ENCODE measurements at places on chromosomes 1 and 21.

- DNase-seq, result no peak
Observed at GRCh38 chr1:225597926-225598575, 54.9 kb downstream of the ENAH start.

DNA sequence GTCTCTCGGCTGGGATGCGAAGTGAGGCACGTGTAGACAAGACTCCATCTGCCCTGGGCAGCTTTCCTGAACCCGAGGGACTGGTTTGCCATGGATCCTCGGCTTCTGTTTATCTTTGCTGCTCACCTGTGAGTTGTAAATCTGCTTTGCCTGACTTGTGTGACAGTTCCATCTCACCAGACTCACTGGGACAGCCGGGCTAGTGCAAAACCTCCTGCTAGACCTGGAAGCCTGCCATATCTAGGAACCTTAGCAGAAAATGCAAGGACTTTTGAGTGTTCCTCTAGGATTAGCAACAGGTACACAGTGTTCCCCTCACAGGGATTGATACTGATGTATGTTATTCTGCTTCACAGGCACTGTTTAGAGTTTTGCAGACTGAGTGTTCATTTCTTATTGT, 218.6 kb downstream of the URB2 start:
- DNase-seq, result no peak

GRCh38 chr1:155192346-155193274, 15.1 kb downstream of the THBS3 start:
- DNase-seq, result no peak

DNA sequence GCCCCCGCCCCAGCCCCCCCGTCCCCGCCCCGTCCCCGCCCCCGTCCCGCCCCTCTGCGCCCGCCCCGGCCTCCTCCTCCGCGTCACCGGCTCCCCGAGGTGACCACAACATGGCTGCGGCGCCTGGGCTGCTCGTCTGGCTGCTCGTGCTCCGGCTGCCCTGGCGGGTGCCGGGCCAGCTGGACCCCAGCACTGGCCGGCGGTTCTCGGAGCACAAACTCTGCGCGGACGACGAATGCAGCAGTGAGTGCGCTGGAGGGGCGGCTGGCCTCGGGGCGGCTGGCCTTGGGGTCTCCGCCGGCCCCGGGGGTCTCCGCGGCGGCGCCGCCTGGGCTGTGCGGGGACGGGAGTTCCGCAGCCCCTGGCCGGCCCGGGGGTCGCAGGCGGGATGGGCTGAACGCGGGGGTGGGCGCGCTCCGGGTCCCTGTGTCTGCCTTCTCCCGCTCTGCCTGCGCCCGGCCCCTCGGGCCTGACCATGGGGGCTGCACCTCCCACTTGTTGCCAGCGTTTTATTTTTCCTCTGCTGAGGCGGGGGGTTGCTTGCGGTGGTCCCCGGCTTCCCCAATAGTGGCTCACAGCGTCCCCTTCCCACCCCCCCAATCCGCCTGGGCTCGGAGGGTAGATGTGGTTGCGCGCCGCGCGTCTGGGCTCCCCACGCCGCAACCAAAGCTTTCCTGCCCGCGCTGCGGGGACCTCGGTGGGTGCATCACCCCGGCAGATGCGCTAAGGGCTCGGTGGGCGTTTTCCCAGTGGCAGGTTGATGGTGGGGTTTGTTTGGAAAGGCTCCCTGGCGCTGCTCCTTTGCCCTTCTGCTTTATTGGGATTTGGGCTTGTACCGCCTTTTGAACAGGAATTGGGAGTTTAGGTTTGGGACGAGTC, at the start of gene MIA3:
Gene MIA3 (plus strand): TSS at position 97 of the 879 bp plus-strand sequence. CDS start 14 bp downstream, at position 111.
- DNase-seq, result peak; percentile 23

GRCh38 chr1:53122201-53122885, 20.1 kb downstream of the SLC1A7 start:
- DNase-seq, result no peak

DNA sequence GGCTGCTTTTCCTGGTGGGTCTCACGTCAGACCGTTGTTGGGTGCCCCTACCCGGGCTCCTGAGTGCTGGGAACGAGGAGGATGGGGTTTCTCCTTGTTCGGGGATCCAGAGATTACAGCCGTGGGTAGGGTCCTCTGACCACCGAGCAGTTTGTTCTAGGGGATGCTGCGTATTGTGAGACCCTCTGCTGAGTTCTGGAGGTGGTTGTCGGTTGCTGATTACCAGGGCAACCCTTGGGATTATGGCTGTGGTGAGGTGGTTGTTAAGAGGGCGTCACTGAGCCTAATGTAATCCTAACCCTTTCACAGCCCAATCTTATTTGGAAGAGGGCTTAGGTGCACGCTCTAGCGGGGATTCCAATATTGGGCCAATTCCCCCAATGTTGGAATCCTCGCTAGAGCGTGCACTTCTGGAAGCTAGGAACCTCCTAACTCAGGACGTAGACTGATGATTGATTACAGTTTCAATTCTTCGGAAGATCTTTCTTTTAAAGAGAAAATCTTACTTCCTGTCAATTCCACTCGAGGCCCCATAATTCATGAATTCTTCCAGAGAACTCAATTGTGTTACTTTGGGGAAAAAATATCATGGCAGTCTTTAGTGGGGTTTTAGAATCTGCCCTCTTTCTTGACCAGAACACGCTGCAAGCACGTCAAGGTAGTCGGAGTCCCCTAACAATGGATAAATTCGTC, 483 bp downstream of the TCEANC2 start:
- DNase-seq, result peak; percentile 1

DNA sequence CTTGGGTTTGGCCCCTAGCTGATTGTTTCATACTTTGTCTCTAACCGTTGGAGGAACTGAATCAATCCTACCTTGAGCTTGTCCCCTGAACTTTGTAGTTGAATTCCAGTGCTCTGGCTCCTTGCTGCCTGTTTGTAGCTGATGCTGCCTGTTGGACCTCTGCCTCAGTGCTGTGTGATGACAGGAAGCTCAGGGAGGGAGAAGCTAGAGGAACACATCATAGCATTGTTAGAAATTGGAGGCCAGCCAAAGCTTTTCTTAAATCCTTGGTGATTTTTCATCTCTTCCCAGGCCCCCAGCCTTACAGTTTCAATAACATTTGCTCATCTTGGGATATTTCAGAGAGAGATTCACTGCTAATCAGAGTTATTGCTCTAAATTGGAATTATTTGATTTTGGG, 34.0 kb downstream of the MACF1 start:
- no peak for DNase-seq

DNA sequence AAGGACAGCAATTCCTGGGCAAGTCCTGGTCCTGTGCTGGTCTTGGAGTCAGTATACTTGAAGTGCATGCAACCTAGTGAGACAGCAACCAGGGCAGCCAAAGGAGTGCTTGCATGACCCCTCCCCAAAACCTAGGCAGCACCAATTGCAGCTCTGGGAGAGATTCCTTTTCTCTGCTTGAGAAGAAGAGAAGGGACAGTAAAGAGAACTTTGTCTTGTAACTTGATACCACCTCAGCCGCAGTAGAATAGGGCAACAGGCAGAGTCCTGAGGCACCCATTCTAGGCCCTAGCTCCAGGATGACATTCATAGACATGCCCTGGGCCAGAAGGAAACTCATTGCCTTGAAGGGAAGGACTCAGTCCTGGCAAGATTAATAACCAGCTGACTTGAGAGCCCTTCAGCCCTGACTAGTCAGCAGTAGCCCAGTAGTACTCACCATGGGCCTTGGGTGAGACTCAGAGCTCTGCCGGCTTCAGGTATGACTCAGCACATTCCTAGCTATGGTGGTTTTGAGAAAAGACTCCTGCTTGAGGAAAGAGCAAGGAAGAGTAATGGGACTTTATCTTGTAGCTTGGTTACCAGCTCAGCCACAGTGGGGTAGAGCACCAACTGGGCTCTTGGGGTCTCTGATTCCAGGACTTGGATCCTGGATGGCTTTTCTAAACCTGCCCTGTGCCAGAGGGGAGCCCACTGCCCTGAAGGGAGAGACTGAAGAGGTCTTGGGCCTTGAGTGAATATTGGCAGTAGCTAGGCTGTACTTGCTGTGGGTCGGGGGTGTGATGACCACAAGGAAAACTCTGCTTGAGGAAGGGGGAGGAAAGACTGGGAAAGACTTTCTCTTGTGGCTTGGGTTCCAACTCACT, 51.7 kb upstream of the ACADM start:
- DNase-seq, result no peak

DNA sequence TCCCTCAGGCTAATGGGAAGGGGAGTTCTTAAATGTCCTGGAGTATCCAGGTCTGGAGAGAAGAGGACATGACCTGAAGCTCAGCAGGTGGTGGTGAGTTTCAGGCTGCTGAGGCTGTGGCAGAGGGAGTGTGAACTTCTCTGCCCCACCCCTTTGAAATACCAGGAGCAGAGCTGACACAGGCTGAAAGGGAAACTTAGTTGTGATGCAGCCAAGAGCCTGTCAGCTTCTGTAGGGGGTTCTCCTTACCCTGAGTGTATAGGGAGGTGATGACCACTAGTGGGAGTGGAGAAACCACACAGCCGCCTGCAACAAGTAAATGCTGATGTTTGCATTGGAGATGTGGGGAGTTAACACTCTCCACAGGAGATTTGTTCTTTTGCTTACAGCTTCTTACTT, 152.3 kb downstream of the FCRL5 start:
- no peak for DNase-seq

DNA sequence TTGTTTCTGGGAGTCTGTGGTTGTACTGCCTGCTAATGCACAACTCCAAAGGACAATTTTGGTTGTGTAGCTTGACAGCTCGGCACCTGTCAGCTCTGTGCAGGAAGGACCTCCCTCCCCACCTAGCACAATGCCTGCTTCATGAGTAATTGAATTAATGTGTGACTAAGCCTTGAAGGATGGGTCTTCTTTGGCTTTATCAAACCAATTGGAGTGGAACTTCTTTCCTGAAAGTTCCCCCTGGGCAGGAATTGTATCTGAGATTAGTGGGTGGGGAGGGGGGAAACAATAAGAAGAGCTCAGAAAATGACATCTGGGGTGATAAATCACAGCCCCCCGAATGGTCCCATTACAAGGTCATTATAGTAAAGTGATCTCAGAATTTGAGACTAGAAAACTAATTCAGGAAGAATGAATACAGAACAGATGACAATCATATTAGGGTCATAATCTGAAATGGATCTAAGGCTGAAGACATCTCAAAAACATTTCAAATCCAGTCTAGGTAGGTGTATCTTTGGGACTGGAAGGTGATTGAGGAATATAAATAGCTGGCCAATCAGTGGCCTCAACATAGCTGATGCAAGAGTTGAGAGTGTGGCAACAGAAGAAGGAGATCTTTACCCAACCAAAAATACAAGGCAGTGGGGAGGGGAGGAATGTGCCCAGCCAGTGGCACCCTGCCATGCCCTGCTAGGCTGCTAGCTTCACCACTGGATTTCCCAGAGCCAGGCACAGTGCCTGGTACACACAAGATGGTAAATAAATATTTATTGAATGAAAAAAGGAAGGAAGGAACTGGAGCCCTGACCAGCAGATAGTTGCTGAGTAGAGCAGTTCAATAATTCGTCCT, 10.1 kb upstream of the SESN2 start:
- DNase-seq, result no peak

Measured in stimulated activated CD8-positive, alpha-beta memory T cell treated with anti-CD3 and anti-CD28 coated beads, Interleukin-2, amount 100 ng/mL, for 48 hours (primary cell).